Stimulated activated CD4-positive, alpha-beta T cell treated with anti-CD3 and anti-CD28 coated beads, Interleukin-15, amount 100 ng/mL, for 1 hour (primary cell): ENCODE measurements at places on chromosomes 2 and 18.

DNA sequence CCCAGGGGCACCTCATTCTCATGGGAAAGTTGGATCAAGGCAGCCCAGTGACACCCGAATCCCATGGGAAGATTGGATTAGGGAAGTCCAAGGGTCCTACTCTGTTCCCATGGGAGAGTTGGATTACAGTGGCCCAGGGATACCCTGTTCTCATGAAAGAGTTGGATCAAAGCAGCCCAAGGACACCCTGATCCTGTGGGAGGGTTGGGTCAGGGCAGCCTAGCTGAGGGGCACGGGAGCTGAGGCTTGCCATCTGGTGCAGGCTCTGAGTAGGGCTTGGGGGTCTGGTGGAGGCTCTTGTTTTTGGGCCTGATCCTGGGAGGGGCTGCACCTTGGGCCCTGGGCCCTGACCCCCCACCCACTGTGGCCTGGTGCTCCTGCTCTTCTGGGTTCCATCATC, 87.1 kb downstream of the ACKR3 start:
- DNase-seq, result no peak

DNA sequence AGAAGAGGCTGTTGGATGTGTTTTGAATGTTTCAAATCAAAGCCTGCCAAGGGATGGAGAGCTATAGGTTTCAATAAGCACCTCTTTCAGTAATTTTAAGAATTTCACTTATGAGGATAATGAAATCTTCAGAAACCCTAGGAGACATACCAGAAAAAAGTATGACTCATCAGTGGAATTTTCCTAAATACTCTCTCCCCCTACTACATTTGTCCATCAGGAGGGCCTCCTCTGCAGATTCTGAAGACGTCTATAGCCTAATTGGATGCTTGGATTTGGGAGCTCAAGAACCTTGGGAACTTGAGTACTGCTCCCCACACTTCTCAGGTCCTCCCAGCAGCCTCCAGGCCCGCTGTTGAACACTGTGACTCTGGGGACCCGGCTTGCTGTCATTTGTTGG, 374.3 kb downstream of the SLC4A3 start:
- DNase-seq, result no peak

- DNase-seq, result no peak
Observed at GRCh38 chr2:219497495-219498279, 1.0 kb upstream of the GMPPA start.

GRCh38 chr2:237315170-237315828, 98.7 kb downstream of the COL6A3 start:
- no peak for DNase-seq

DNA sequence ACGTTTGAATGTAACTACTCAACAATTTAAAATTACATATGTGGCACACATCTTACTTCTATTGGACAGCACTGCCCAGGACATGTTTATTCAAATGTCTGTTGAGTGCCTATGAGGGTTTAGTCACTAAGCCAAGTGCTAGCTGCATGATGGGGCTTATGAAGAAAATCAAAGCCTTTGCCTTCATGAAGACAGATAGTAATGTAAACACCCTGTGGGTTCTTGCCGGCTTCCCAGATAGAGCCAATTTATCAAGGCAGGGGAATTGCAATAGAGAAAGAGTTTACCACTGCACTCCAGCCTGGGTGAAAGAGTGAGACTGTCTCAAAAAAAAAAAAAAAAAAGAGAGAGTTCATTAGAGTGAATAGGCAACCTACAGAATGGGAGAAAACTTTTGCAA, 43.7 kb upstream of the NEB start:
- no peak for DNase-seq
